ENCODE measurements at places on chromosomes 12 and 14.

DNA sequence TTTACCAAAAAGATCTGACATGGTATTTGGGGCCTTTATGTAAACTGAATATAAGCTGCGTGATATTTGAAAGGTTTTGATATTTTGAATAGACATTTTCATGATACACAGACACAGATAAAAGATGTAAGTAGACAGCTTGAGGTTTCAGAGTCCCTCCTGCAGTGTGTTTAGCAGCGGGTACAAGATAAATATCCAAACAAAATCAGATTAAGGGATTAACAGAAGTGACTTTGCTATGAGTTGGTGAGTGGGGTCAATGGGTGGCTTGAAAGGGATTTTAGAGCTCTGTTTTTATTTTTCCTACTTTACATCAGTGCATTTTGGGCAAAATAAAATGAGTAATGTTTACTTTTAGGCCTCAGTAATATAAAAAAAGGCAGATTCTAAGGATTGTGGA lies 84.1 kb downstream of the IGF1 start:
- no peak for DNase-seq

- no peak for DNase-seq
Measured at GRCh38 chr12:123035841-123036240, 55.4 kb downstream of the ARL6IP4 start.

DNA sequence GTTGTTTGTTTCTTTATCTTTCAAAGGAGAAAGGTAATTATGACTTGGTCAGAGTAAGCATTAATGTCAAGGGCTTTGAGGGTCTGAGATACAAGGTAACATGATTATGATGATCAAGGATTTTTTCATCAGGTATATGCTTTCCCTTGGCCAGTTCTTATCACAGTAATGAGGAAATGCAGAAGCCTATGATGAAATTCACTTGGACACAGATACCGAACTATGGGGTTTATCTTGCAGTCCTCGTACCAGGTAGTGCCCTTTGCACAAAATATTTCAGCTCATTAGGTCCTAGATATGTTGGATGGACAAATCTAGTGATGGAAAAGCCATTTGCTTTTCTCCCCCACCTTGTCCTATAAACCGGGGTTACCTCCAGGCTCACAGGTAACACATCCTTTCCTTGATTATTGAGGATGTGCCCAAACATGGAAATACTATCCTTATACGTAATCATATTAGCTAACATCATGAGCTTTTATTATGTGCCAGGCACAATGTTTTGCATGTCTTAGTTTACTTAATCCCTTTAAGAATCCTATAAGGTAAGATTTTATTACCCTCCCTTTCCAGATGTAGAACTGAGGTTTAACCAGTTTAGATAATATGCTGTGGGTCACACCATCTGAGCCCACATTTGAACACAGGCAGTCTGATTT lies 7.0 kb upstream of the RASSF3 start:
- no peak for DNase-seq

DNA sequence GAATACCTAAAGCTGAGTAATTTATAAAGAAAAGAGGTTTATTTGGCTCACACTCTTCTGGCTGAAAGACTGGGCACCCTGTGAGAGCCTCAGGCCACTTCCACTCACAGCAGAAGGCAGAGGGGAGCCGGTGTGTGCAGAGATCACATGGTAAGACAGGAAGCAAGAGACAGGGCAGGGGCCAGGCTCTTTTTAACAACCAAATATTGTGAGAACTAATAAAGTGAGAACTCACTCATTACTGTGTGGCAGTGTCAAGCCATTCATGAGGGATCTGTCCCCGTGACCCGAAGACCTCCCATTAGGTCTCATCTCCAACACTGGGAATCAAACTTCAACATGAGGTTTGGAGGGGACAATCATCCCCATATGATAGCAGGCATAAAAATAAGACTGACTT lies 180.8 kb upstream of the DIO3 start:
- no peak for DNase-seq

DNA sequence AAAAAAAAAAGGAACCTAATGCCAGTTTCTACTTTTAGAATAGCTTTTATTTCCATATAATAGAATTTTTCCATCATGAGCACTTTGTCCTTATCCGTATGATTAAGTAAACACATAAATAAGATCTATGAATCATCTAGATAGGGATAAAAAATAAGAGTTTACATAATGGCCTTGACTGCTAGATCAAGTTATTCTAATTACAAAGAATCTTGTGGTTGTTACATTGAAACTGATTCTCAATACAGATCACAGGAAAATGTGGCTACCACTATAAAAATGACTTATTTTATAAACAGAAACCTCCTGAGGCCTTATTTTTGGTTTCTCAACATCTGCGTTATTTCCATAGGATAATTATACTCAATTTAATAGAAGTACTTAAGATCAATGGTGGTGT lies 34.4 kb upstream of the NDUFA12 start:
- no peak for DNase-seq

DNA sequence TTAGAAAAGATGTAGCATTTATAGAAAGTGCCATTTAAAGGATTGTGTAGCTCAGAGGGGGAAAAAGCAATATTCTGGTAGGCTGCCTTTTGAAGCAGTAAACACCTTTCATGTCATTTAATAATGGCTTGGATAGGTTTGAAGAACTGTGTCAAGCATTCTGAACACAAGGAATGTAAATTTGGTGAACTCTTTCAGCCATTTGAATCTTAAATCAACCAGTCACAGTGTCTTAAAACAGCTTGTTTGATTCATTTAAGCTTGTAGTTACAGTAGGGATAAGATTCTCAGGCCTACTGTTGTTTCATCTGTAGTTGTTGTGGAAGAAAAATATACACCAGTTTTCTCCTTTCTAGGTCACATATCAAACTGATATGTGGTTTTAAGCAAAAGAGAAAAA lies 299.4 kb upstream of the NOVA1 start:
- DNase-seq, result no peak

GRCh38 chr12:14836336-14837210 lies 6.8 kb downstream of the ART4 start:
- DNase-seq, result peak; percentile 79

GRCh38 chr12:8905546-8905945 lies 8.8 kb upstream of the PHC1 start:
- no peak for DNase-seq

GRCh38 chr12:111812881-111813741 lies 28.9 kb upstream of the MAPKAPK5 start:
- DNase-seq, result peak; percentile 57

DNA sequence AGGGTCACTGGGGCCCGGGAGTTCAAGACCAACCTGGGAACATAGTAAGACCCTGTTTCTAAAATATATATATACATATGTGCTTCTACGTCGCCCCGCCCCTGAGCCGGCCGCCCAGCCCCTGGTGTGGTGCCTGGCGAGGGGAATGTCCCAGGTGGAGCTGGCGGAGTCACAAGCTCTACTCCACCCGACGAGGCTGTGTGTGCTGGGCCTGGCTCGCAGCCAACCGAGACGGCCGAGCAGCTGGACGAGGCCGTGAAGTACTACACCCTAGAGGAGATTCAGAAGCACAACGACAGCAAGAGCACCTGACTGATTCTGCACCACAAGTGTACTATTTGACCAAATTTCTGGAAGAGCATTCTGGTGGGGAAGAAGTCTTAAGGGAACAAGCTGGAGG lies 22.1 kb upstream of the ITPK1 start:
- no peak for DNase-seq

DNA sequence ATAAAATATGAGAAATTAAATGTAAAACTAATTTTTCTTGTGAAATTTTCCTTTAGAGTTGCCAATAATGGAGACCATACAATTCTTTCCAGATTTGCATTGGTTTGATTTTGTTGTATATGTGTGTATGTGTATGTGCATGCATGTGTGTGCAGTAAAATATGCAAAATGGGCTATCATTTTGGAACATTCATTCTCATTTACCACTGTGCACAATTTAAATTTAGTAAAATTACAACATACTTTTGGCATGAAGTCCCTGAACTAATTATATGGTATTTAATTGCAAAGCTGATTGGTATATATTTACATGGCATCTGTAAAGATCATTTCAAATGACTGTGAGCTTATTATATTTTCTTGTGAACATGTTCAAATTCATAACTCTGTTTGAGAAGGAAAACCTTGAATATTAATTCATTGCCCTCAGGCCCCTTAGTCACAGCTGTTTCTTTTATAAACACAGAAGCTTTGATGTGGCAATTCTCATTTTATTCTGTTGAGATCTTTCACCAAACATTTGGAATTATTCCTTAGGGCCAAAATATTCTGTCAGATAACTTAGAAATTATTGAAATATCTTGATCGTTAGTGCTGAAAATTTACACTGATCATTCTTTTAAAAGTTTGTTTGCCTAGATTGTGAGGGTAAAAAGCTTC lies 17.6 kb downstream of the KERA start:
- DNase-seq, result no peak

GRCh38 chr12:119751961-119752360 lies 84.0 kb downstream of the PRKAB1 start:
- no peak for DNase-seq

DNA sequence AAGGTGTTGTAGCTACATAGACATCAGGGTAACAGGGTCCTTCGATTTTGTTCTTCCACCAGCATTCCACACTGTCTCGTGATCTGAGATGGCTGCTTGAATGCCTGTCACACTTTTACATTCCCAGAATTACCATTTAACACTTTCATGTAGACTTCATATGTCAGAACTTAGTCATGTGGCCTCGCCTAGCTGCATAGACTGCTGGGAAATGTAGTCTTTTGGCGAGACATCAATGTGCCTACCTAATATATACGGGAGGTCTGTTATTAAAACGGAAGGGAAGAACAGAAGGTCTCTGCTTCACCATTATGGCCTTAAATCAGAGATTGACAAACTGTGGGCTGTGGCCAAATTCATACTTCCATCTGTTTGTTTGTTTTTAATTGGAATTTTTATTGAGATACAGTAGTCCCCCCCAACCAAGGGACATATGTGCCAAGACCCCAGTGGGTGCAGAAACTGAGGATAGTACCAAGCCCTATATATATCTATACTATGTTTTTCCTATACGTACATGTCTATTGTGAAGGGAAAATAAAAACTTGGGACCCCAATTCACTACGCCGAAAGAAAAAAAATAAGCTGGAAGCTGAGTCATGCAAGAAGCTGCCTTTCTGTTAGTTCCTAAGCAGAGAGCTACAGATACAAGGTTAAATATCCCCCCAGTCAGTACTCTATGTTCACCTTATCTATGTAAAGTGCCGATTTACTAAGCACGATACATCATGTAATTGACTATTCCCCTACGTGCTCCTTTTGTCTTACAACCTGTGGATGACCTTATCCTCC lies 11.3 kb upstream of the HRK start:
- no peak for DNase-seq

DNA sequence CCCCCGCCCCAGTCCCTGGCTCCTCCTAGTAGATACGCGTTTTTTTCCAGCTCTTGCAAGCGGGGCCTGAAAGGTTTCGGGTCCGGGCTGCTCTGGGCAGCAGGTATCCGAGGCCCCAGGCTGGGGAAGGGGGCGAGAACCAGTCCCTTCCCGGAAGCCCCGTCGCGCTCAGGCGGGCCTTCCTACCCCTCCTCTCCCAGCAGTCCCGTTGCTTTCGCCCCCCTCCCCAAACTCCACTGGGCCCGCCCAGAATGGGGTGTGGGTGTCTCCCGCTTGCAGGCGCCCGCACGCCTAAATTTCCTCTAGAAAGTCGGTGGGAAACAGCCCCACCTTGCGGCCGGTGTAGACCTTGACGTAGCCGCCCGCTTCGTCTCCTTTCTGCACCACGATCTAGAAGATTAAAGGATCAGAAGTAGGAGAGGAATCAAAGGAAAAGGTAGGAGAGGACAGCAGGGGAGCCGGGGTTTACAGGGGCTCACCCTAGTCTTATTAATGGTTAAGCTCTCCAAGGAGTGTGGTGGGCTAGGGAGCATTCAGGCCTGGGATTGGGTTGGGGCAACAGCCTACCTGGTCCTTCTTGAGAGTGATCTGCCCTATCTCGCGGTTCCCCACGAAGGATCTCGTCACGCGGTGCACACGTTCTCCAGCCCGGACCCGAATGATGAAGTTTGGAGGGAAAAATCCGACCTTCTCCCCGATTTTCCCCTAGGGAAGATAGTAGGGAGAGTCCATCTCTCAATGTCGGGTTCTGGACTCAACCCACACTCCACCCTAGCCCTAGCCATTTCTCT lies 7.3 kb downstream of the STAC3 start:
- no peak for DNase-seq

DNA sequence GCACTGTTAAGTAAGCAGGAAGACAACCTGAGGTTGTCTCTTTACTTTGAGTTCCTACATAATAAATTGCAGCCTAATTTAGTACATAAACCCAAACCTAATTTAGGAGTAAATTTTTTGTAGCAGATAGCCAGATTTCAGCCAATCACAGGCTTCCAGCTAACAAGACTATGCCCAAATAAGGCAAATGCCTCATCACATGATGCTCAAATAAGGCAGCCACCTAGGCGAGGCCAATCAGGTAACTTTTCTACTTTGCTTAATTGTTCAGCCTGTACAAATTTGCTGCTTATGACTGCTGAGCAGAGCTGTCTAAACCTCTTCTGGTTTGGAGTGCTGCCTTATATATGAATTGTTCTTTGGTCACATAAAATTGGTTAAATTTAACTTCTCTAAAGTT lies 1118.7 kb upstream of the TMEM132C start:
- DNase-seq, result no peak

GRCh38 chr12:3888659-3889058 lies 15.5 kb upstream of the PARP11 start:
- no peak for DNase-seq

DNA sequence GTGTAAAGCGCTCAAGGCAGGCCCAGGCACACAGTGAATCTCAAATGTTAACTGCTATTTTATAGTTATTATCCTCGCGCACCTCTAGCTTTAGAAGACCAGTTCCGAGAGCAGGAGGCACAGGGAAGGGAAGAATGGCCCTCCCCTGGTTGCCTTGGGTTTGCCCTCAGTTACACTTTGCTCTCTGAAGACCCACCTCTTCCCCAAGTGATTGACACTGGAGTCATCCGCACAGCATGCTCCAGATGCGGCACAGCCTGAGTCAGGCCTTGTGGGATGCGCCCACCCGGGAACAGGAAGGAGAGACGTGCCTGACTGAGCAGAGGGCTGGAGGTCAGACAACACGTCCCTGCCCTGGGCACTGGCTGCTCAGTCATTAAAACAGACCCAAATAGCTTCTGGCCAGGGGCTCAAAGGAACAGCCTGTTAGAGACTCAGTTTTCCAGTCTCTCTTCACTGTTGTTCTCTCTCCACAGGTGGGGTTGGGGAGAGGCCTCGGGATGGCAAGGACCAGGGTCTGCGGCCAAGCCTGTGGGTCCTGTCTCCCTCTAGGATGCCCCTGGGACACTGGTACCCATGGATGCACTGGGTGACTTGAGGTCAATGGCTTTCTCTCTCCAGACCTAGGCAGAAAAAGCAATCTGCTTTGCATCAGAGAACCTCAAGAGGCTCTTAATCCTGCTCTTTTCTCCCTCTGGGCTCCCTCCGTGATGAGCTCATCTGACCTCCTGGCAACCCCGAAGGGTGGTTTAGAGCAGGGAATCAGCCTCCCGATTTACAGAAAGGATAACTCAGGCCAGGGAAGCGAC lies 13.6 kb upstream of the MLXIP start:
- DNase-seq, result no peak

GRCh38 chr12:94795044-94795443 lies 144.7 kb upstream of the TMCC3 start:
- no peak for DNase-seq
